ENCODE measurements at places on chromosomes 7 and 10.
A peak's percentile ranks its signal among the peaks of the same experiment; 100 is the strongest.

DNA sequence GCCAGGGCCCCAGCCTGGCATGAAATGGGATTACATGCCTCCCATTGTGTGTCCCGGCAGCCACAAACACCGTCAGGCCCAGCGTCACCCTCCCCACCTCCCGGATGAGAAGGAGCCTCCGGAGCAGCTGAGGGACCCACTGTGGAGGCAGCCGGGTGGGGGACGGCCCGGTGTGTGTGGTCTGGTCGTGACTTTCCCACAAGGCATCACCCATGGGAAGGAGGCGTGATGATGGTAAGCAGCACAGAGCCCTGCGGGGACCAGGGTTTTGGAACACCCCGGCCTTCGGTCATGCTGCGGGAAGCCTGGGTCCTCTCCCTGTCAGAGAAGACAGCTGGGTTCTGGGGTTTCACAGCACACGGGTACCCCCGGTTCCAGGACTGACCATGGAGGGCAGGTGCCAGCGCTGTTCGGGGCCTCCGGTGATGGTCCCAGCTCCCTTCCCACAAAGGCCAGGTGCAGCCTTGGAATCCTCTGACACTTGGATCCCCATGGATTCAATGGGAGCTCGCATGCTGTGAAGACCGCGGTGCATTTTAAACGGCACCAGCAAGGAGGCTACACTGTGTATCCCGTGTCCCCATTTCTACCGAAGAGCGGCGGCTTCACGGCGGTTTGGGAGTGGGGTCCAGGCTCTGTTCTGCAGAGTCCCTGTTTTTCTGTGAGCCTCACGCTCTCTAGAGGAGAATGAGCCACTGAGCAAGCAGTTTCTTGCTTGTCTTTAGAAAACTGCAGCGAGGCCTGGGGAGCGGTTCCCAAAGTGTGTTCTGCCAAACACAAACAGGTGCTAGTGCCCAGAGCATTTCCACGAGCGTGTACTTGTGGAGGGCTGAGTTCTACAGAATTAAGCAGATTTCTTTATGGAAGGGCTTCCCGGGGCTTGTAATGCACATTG lies 336.0 kb downstream of the ADARB2 start:
- DNase-seq, result no peak

GRCh38 chr7:47600199-47601118 lies 18.5 kb upstream of the TNS3 start:
- peak; percentile 75 for DNase-seq

GRCh38 chr7:31642681-31643115 lies 44.3 kb upstream of the PPP1R17 start:
- no peak for DNase-seq

GRCh38 chr10:105468759-105469158 lies 827.7 kb downstream of the SORCS3 start:
- DNase-seq, result no peak

DNA sequence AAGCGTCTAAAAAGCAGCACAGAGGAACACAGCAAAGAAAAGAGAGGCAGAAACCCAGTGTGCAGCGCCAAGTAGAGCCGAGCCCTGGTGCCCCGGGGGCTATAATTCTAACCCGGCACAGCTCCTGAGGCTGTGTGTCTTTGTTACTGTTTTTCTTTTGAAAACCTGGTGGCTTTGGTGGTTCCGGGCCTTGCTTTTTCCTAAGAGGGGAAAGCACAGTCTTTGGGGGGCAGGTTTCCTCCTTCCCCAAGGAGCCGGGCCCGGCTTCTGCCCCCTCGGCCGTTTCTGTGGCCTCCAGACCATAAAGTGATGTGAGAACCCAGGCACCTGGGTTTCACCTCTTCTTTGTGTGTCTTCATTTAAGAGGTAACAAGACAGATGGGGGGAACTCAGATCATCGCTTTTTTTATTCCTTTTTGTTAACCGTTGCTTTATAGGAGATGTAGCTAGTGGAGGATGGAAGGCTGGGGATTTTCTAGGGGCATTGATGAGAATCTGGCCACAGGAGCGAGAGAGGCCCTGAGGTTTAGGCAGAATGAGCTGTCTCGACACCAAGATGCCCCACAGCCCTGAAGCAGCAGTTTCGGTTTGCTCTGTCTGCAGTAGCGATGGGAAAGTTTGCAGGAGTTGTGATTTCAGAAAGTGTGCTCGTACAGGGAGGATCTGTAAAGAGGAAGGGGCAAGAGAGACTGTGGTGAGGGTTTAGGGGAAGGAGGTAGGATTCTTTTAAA lies 367.8 kb upstream of the GALNT17 start:
- no peak for DNase-seq

GRCh38 chr10:106360870-106361269 lies 803.6 kb downstream of the SORCS1 start:
- DNase-seq, result no peak

DNA sequence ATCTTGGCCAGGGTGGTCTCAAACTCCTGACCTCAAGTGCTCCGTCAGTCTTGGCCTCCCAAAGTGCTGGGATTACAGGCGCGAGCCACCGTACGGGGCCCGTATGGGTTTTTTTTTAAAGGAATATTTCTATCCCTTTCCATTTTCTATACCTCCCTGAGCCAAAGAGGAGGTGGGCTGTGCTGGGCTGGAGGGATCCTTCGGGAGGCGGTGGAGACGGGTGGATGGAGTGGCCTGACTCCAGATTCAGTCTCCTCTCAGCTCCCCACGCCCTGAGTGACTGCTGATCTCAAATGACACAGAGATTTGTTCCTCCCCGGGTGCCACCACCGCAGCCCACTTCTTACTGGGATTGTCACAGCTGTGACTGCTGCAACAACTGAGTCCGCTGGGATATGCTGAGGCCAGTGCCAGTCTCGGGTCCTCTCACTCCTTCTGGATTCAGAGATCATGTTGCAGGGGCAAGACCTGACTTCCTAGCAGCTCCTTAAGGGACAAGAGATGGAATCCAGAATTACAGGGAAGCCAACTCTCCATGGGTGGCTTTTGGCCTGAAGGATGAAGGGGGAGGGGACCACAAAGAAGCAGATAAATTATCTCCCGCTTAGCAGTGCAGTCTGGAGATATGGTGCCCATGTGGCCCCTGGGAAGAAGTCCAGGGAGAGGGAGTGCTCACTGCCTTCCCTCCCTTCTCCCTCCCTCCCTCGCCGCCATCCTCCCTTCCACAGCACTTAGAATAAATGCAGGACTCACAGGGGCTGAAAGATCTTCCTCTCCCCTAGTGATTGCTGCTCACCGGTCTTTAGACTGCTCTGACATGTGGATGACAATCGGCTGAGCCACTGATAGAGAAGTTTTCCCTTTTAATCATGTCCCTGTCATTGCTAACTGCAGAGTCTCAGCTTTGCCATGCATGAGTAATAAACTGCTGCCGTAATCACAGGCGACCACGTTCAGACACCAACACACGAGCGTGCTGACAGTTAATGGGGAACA lies 14.3 kb downstream of the GALNT17 start:
- DNase-seq, result no peak

DNA sequence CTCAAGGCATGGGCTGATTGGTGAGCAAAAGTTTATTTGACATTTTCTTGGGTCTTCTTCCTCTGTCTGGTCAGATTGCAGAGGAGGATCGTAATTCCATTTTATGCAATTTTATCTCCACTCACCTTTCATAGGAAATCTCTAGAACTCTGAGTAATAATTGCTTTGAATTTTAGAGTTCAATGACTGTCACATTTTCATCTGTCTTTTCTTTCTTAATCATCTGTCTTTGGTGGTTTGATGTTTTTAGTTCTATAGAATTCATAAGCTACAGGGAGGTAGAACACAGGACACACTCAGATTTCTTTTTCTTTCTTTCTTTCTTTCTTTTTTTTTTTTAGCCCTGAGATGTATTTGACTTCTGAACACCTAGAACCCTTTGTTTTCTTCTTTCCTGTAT lies 11.6 kb downstream of the GATA3 start:
- no peak for DNase-seq

All from ascending aorta (tissue), 2 donors.